ENCODE measurements at places on chromosomes 1 and 21.

GRCh38 chr1:175410560-175410959, 218.0 kb upstream of the KIAA0040 start:
- no peak for DNase-seq

GRCh38 chr1:214213136-214213535, 67.8 kb upstream of the SMYD2 start:
- DNase-seq, result peak; percentile 52

DNA sequence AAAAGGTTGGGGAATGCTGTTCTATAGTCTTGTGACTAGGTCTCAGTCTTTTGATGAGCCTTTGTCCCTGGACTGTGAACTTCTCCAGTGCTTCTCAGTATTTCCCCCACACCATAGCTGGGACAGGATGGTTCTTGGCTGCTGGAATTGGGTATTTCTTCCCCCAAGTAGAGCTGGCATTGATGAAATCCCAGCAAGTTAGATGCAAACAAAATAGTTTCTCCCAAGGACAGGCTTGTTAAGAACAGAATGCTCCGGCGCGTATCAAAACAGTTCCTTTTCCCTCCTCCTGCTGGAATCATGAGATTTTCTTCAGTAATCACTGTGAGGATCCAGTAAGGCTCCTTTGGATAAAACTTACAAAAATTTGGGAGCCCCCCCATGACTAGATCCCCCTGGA, 162.6 kb downstream of the PIK3R3 start:
- DNase-seq, result no peak

DNA sequence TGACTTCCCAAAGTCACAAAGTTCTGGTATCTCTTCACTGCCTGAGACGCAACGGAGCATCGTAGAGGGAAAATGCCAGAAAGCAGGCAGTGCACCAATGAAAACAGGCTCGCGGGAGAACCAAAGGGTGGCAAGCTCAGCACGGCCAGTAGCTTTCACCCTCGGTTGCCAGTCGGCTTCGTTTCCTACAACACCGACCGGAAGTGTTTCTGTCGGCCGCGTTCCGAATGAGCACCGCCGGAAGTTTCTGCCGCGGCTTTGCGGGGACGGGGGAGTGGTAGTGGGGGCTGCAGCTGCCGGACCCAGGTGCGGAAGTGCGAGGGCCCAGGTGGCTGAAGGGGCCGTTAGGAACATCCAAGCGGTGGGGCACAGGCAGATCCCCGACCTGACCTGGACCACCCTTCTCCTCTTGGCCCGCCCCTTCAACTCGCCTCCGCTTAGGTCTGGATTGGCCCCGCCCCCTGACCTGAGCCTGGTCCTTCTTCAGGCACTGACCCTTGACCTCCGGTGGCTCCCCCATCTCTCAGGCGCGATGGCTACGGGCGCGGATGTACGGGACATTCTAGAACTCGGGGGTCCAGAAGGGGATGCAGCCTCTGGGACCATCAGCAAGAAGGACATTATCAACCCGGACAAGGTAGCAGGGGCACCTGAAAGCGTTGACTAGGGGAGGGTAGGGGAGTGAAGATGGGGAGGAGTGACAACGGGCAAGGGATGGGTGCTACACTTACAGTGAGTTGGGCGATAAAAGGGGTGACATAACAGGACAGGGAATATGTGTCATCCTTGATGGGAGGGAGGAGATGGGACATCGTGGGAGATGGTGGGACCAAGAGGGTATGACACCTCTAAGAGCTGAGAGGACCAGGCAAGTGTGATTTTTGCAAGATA, at the start of gene DMAP1:
Gene DMAP1, plus strand, starts transcription at position 250 of the 891 bp plus-strand sequence. Its CDS starts 283 bp downstream, at position 533.
- DNase-seq, result peak; percentile 36

DNA sequence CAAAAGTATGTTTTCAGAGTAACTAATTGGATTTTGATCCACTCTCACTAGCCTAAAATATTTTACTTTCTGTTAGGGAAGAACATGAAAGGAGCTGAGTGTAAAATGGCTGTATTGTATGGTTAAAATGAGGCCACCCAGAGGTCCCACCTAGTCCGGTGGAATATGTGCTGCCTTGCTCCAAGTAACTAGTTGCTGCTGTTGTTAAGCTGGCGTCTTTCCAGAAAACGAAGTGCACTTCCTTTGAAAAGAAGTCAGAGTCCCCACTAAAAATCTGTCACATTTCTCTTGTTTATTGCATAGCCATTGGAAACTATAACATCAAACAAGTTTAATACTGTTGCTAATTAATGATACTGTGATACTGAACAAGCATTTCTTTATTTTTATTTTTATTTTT, 3.2 kb downstream of the SLC25A33 start:
- no peak for DNase-seq
